A549 treated with Hydrocortisone at 1 μM for 4 hours (cell line): ENCODE measurements at places on chromosomes 12 and 14. TPM values are rescaled to one million over a fixed set of nuclear protein-coding genes. Genes with fewer than 3 reads are reported as not detected.

Gene RNFT2
- total RNA-seq: 1.9 to 3.5 TPM (median 2.5 TPM) in 5 replicates

Gene CPNE6
- 0.15 to 0.17 TPM in 2 of 5 replicates, not detected in the others for total RNA-seq

Gene MANSC4
- not detected in 5 replicates for total RNA-seq

Gene TRMT5
- 12.7 to 16.5 TPM (median 15.7 TPM) in 5 replicates for total RNA-seq

Gene ZNF84
- 10.6 to 15.8 TPM (median 11.9 TPM) in 5 replicates for total RNA-seq

Gene NOVA1
- total RNA-seq: 3.4 to 4.7 TPM (median 4.0 TPM) in 5 replicates

Gene HOXC12
- 0.02 to 0.05 TPM in 2 of 5 replicates, not detected in the others for total RNA-seq

Gene AKAP5
- 0.29 to 0.48 TPM (median 0.35 TPM) in 5 replicates for total RNA-seq

Gene SLC6A13
- total RNA-seq: 0.23 to 0.40 TPM (median 0.31 TPM) in 5 replicates

Gene TECPR2
- 6.0 to 8.9 TPM (median 7.7 TPM) in 5 replicates for total RNA-seq

Gene TSPAN9
- total RNA-seq: 49.5 to 68.9 TPM (median 57.9 TPM) in 5 replicates

Gene RIPK3
- not detected in 5 replicates for total RNA-seq

Gene TTC9
- 2.8 to 3.5 TPM (median 3.3 TPM) in 5 replicates for total RNA-seq

Gene KCNH5
- 0.01 to 0.05 TPM (median 0.02 TPM) in 3 of 5 replicates, not detected in the others for total RNA-seq

Gene KLHL33
- total RNA-seq: 0.01 TPM in 1 of 5 replicates, not detected in the others

Gene ARF6
- total RNA-seq: 74.2 to 91.5 TPM (median 84.5 TPM) in 5 replicates

Gene SEC23A
- total RNA-seq: 51.7 to 103 TPM (median 86.7 TPM) in 5 replicates

Gene SLC10A1
- not detected in 5 replicates for total RNA-seq

Gene ZFYVE21
- 35.8 to 45.2 TPM (median 40.1 TPM) in 5 replicates for total RNA-seq

Gene ADGRD1
- 0.25 to 0.78 TPM (median 0.55 TPM) in 5 replicates for total RNA-seq

Gene SIX6
- total RNA-seq: not detected in 5 replicates

Gene ACRBP
- total RNA-seq: 0.18 to 0.56 TPM (median 0.33 TPM) in 3 of 5 replicates, not detected in the others

Gene TAS2R50
- not detected in 5 replicates for total RNA-seq

Gene ASIC1
- total RNA-seq: 5.2 to 5.9 TPM (median 5.6 TPM) in 5 replicates

Gene TMEM132C
- not detected in 5 replicates for total RNA-seq

Gene ANKRD33
- total RNA-seq: 0.03 to 0.15 TPM in 2 of 5 replicates, not detected in the others

Gene CEBPE
- total RNA-seq: 0.07 to 0.08 TPM in 2 of 5 replicates, not detected in the others

Gene AMDHD1
- 2.1 to 3.0 TPM (median 2.4 TPM) in 5 replicates for total RNA-seq

Gene SYT1
- total RNA-seq: 4.1 to 7.0 TPM (median 5.3 TPM) in 5 replicates

Gene RNASE2
- not detected in 5 replicates for total RNA-seq

Gene RNU4-1
- total RNA-seq: 13.1 to 86.0 TPM in 2 of 5 replicates, not detected in the others

Gene INHBE
- total RNA-seq: 0.05 to 0.09 TPM in 2 of 5 replicates, not detected in the others

Gene NKX2-1
- total RNA-seq: 0.05 to 0.10 TPM in 2 of 5 replicates, not detected in the others

Gene CRACR2A
- total RNA-seq: 1.2 to 2.2 TPM (median 1.6 TPM) in 5 replicates

Gene BDKRB2
- 0.80 to 1.4 TPM (median 1.1 TPM) in 5 replicates for total RNA-seq

Gene SVOP
- total RNA-seq: not detected in 5 replicates

Gene RNASE7
- 0.07 TPM in 1 of 5 replicates, not detected in the others for total RNA-seq

Gene SLC5A8
- total RNA-seq: not detected in 5 replicates

Gene OR5AU1
- total RNA-seq: not detected in 5 replicates

Gene RASAL1
- total RNA-seq: 0.17 to 0.46 TPM (median 0.33 TPM) in 5 replicates

Gene MDGA2
- total RNA-seq: 0.02 to 0.07 TPM in 2 of 5 replicates, not detected in the others

Gene ASCL1
- total RNA-seq: 0.03 TPM in 1 of 5 replicates, not detected in the others

Gene MMP17
- total RNA-seq: 9.4 to 11.0 TPM (median 10.3 TPM) in 5 replicates

Gene MYL6B
- 66.8 to 83.8 TPM (median 78.9 TPM) in 5 replicates for total RNA-seq

Gene LRP1-AS
- not detected in 5 replicates for total RNA-seq

Gene CD4
- not detected in 5 replicates for total RNA-seq

Gene SLCO1C1
- total RNA-seq: 0.03 TPM in 1 of 5 replicates, not detected in the others

Gene SMIM41
- total RNA-seq: not detected in 5 replicates

Gene STYK1
- 0.08 to 0.41 TPM (median 0.22 TPM) in 5 replicates for total RNA-seq

Gene CLMN
- 5.0 to 7.4 TPM (median 6.0 TPM) in 5 replicates for total RNA-seq

Gene MYO1A
- total RNA-seq: 0.21 to 0.40 TPM (median 0.23 TPM) in 5 replicates
